ENCODE measurements at places on chromosomes 7 and 10. TPM values are rescaled to one million over a fixed set of nuclear protein-coding genes. Genes with fewer than 3 reads are reported as not detected.

DNA sequence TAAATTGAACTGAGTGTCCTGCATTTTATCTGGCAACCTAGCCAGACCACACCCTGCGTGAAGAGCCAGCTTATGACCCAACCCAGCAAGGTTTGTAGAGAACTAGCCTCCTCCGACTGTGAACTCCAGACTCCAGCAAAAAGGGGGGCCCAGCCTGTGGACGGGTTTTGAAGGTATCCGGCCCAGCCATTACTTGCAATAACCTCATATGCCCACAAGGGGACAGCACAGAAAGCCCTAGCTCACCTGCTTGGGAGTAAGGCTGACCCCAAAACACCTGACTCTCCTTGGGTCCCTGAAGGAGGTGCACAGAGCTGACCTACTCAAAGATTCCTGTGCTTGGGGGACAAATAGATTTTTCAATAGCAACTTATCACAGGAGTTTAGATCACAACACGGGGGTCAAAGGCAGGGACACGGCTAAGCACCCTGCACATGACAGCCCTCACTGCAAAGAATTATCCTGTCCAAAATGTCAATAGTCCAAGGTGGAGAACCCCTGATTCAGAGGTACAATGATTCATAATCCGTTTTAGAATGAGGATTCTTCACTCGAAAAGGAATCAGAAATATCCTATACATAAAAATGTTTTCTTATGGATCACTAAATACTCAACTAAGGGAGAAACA, 4.6 kb downstream of the TRPV6 start:
- DNase-seq: peak; percentile 30

DNA sequence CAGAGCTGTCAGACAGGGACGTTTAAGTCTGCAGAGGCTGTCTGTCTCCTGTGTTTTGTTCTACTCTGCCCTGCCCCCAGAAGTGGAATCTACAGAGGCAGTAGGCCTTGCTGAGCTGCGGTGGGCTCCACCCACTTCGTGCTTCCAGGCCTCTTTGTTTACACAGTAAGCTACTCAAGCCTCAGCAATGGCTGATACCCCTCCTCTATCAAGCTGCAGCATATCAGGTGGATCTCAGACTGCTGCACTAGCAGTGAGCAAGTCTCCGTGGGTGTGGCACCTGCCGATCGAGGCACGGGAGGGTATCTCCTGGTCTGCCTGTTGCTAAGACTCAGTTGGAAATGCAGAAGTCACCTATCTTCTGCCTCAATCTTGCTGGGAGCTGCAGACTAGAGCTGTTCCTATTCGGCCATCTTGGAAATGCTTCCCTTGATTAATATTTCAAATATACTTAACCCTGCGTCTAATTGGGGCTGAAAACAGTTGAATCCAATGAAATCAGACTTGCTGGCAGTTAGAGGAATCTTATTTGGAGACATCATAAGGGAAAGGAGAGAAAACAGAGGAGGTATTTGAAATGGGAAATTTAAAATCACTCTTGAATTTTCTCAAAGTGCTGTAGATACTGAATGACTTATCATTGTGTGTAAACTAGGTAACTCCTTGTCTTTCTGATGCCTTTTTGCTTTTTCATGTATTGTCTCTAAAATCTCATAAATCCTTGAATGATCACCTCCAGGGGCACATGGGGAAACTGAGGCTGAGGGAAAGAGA, 13.8 kb upstream of the CYP3A5 start:
- DNase-seq: no peak

DNA sequence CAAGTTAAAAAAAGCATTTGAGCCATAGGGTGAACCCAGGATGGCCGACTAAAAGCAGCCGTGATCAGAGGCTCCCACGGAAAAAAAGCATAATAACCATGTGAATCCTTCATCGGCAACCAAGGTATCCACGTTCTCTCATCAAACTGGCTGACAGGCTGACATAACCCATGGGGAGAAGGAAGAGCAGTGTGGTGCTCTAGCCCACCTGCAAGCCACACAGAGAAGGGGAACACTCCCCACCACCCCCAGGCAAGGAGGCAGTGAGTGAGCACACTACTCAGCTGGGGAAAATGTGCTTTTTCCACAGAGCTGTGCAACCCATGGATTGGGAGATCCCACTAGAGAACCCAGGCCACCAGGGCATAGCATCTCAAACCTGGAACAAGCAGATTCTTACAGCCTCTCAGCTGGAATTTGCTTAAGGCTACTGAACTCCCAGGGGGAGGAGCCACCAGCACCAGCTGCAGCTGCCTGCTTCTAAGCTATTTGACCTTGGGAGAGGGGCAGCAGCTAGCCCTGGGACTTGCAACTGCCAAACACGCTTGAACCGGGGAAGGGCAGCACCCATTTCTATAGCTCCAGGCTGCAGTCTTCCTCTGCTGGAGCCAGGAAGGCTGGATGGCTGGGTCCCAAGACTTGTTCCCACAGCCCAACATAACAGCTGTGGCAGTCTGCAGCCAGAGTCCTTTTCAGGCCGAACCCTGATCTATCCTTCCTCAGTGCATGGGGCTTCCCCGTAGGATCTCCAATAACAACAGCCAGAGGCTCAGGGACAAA, 178.2 kb upstream of the NRG3 start:
- DNase-seq: peak; percentile 39

- no peak for DNase-seq
These were observed 57.6 kb downstream of the BICC1 start for GRCh38 chr10:58570307-58570723.

DNA sequence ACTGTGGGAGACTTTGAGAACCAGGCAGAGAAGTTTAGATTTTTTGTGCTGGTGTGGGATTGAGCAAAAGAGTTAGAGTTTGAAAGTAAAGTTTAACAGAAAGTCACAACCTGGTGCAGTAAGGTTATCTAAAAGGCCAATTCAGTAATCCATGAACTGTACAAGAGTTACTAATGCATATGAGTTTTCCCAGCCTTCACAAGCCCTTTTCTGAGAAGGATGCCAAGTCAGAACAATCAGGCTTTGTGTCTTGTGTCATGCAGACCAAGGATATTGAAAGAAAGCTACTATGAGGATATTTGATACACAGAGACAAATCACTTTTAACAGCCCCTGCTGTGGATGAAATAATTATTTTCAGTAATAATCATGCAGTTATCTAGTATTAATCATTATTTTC, 68.8 kb upstream of the MYO3A start:
- no peak for DNase-seq

- DNase-seq: no peak
These were observed 8.4 kb downstream of the THAP5 start for GRCh38 chr7:108561047-108561619.

- no peak for DNase-seq
These were observed 8.4 kb upstream of the LGI1 start for GRCh38 chr10:93749218-93749799.

DNA sequence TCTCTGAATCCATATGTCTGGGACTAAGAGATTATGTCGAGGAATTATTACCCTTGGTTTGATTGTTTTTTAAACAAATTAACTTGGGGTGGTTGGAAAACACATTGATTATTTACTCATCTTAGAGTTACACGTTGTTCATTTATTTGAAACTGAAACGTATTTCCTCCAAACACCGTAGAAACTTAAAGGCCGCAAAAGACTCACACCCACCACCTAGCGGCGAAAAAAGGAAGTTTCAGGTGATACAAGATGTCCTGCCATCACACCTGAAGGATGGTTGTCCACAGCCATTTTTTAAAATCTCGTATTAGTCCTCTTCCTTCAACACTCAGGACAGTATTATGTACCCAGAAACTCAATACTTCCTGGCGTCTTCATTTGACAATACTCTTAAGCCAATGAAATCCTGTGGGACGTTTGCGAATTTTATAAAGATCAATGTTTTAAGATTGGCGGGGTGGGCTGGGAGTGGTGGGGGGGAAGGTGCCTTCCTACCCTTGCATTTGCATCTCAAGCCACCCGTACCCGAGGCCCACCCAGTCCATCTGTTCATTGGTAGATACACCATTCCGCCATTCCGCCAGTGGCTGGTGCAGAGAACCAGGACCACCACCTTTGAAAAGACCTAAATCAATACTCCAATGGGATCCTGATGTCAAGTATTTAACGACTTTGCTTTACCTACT, 1.4 kb upstream of the LCOR start:
- DNase-seq: peak; percentile 67

- no peak for DNase-seq
These were observed 102.9 kb upstream of the FAM20C start for GRCh38 chr7:89232-90019.

GRCh38 chr7:122300211-122300932, 4.2 kb downstream of the FEZF1 start:
- peak; percentile 10 for DNase-seq

DNA sequence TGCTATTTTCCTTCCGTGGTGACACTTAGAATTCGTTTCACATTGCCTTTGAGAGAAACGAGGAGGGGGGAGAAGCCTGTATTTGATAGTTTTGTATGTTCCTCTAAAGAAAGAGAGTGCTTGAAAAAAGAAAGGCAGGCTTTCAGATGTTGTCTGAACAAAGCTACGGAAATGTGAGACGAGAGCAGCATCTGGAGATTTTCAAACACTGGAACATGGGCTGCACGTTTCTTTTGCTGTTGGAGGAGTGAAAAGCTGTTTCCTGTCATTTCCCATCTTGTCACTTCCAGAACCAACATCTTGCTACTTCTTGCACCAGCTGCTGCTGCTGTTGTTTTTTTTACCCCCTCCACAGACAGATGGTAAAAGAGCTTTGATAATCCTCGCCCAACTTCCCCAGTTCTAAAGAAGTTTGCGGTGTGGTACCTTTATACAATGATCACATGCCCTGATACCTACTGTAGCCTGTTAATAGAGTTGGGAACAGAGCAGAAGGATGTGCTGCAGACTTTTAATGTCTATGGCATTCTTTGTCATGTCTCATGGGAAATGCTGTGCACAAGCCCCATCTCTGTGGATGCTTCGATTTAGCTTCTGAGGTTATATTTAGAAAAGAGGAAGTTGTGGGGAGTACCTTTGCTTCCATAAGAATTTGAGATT, 408.1 kb downstream of the AUTS2 start:
- peak; percentile 38 for DNase-seq

- DNase-seq: no peak
These were observed 64.9 kb downstream of the MCU start for GRCh38 chr10:72756674-72757385.

DNA sequence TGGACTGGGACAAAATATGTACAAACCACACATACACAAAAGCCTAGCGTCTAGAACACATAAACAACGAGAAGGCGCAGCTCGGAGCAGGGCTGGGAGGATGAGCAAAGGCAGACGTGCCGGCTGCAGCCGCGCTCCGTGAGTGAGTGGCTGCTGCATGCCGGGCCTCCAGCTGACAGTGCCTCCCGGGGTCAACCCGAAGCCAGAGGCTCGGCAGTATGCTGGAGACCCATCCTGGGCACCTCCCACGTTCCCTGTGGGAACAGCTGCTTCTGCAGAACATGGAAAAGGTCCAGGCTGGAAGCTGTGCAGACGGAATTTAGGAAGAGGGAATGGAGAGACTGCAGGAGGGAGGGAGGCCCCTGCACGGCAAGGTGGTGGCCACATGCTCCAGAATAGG, 3.6 kb upstream of the GPR146 start:
- DNase-seq: no peak

DNA sequence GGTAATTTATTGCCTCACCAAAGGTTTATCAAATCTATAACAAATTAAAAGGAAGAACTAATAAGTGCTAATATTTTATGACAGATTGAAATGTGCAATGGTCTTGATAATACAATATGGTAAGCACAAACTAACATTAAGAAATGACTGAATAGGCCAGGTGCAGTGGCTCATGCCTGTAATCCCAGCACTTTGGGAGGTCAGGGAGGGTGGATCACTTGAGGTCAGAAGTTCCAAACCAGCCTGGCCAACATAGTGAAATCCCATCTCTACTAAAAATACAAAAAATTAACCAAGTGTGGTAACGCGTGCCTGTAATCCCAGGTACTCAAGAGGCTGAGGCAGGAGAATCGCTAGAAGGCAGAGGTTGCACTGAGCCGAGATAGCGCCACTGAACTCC, 3.5 kb downstream of the MTPAP start:
- no peak for DNase-seq

DNA sequence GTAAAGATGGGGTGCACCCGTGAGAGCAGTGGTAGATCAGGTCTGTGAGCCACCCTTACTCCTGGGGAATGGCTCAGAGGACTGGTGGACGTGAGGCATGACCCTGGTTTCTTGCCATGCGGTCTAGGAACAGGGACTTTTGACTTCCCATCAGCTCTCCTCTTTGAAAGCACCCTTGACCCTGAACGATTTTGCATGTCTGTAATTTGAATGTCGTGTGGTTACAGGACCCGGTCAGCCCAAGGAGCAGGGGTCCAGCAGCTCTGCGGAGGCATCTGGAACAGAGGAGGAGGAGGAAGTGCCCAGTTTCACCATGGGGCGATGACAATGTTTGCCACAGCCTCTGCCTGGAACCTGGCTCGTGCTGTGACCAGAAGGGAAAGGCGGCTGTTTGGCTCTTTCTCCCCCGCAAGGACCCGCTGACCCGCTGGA, 8.6 kb upstream of the ORAI2 start:
- no peak for DNase-seq

- DNase-seq: no peak
These were observed 65.3 kb upstream of the AQP1 start for GRCh38 chr7:30846378-30846777.

- DNase-seq: no peak
These were observed 139.4 kb downstream of the KCND2 start for GRCh38 chr7:120412139-120413050.

The HILPDA gene
- polyA plus RNA-seq: 18.1 TPM

The ASAH2B gene
- polyA plus RNA-seq: 10.7 TPM

The UTF1 gene
- polyA plus RNA-seq: 0.26 TPM

The INMT gene
- polyA plus RNA-seq: 2.8 TPM

The MKI67 gene
- polyA plus RNA-seq: 46.6 TPM

The EIF3B gene
- polyA plus RNA-seq: 160 TPM

The ACHE gene
- 5.2 TPM for polyA plus RNA-seq

The HMX3 gene
- polyA plus RNA-seq: not detected

The ACTL6B gene
- polyA plus RNA-seq: not detected

The ARMC10 gene
- polyA plus RNA-seq: 64.9 TPM

The GPRIN2 gene
- polyA plus RNA-seq: 7.4 TPM

The RADIL gene
- 1.3 TPM for polyA plus RNA-seq

The CALHM1 gene
- 0.07 TPM for polyA plus RNA-seq

The TAS2R4 gene
- polyA plus RNA-seq: 2.4 TPM

Data from right renal pelvis (tissue), 4 donors.